ENCODE measurements at places on chromosomes 6 and 20. TPM values are rescaled to one million over a fixed set of nuclear protein-coding genes. Genes with fewer than 3 reads are reported as not detected.

FABP7 gene
- total RNA-seq, result not detected

PACSIN1 gene
- not detected for total RNA-seq

SLC35F1 gene
- total RNA-seq, result not detected

OGFR gene
- 49.1 TPM for total RNA-seq
